ENCODE measurements at places on chromosomes 2 and 18.

GRCh38 chr2:206515580-206515979 lies 72.2 kb downstream of the ADAM23 start:
- no peak for DNase-seq

- no peak for DNase-seq
Observed at GRCh38 chr2:174436351-174436750, 40.8 kb downstream of the SCRN3 start.

GRCh38 chr18:79672490-79673276 lies 6.9 kb upstream of the CTDP1 start:
- DNase-seq = no peak

DNA sequence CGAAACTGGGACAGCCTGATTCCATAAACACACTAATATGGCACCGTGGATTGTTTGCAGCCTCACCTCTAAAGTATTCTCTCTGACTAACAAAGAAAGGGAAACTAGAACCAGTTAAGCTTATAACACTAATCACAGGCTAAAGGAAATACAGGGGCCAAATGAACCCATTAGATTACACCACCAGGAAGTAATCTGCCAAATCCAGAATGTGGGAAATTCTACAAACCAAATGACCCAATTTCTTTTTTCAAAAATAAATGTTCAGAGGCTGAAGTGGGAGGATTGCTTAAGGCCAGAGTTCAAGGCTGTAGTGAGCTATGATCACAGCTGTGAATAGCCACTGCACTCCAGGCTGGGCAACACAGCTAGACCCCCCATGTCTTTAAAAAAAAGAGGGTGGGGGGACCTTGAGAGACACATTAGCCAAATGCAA lies 1.5 kb upstream of the MPPE1 start:
- DNase-seq = no peak

GRCh38 chr2:67581751-67582150 lies 184.6 kb downstream of the ETAA1 start:
- no peak for DNase-seq

DNA sequence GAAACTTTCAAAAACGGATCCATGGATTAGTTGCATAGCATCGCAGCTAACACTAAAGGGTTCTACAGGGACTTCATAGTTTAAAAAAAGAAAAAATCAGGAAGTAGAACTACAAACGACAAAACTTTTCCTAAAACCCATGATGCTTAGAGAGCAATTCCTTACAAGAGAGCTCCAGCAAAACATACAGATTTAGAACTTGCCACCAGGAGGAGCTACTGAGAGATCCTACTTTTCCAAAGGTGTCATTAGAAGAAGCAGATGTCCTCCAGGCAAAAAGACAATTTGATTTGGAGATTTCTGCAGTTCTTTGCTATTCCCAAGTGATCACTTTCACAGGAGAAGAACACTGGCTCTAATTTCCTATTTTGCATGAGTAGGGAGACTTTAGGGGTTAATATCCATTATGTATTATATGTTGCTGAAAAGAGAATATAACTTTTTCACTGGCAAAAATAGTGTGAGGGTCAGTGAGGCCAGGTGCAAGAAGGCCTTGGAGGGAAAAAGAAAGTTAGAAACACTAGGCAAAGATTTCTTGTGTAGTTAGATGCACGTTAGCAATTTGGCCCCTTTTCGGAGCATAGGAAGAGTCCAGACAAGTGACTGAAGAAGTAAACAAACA lies 436.2 kb downstream of the SUCLG1 start:
- no peak for DNase-seq

DNA sequence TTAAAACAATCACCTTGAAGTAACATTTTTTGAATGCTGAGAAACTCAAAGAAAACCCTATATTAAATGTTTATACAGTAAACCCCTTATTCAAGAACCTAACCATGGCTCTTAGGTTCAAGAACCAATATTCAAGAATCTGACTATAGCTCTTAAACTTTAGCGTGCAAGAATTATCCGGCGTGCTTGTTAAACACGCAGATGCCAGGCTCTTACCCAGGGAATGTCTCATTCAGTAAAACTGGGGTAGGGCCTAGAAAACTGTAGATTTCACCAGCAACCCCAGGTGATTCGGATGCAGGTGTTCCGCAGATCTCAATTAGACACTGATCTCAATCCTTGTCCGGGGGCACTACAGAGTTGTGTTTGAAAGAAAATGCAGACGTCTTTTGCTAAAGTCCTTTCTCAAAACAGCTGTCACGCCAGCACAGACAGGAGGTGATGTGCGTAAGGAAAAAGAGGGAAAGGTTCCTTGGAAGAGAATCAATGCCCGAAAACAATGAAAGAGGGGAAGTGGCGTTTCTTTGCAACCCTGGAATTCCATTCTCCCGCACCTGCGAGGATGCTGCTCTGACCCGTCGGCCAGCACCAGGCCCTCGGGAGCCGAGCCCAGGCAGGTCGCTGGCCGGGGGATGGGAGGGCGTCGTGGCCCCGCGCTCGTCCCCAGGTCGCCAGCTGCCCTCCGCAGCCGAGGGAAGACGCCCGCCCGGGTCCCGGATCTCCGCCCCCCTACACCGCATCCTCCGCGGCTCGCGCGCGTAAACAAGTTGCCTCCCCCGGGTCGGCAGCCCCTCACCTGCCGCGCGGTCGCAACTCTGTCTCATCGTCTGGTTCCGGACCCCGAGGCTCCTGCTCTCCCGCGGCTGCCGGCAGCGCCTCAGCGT lies 851 bp downstream of the EIF2AK3 start:
- peak; percentile 52 for DNase-seq

Measured in stimulated activated CD8-positive, alpha-beta memory T cell treated with anti-CD3 and anti-CD28 coated beads, Interleukin-7, amount 100 ng/mL, for 4 hours (primary cell).